Stimulated activated CD4-positive, alpha-beta T cell treated with anti-CD3 and anti-CD28 coated beads, Interleukin-15, amount 100 ng/mL, for 48 hours (primary cell): ENCODE measurements at places on chromosomes 1 and 21.
A peak's percentile ranks its signal among the peaks of the same experiment; 100 is the strongest.

- no peak for DNase-seq
Measured at GRCh38 chr1:172343240-172344160, 77.0 kb upstream of the C1orf105 start.

DNA sequence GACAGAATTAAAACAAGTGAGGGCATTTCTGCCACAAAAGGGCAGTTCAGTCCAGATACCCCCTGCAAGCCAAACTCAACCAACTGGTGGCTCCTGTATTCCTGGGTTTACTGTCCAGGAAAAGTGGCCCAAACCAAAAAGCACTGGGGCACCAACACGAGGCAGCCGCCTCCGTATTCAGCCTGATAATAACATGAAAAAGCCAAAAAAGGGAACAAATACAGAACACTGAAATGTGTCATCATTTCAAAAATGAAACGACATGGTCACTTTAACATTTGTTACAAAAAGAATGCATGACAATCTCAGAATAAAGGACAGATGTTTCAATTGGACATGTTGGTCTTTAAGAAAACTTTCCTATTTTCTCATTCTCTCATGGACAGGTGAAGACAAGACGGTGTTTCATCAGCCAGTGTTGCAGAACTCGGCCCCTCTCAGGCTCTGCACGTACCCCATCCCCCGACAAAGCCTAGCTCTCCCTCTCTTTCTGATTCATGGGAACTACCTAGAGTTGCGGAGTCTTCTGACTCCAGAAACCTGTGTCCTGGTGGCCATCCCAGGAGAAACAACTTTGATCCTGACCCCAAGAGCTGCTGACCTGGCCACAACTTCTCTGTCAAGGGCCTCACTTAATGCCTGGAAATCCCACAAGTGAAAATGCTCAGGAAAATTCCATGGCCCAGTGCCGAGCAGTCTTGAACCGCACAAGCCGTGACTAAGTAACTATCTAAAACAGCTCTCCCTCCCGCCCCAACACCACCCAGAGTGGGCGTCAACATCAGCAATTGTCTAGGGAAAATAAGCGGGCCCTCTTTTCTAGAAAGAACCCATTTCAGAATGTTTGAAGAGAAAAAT is 27.1 kb downstream of the ZBTB17 start:
- DNase-seq, result no peak

GRCh38 chr21:43771698-43772424 is 4.2 kb downstream of the CSTB start:
- DNase-seq, result no peak

DNA sequence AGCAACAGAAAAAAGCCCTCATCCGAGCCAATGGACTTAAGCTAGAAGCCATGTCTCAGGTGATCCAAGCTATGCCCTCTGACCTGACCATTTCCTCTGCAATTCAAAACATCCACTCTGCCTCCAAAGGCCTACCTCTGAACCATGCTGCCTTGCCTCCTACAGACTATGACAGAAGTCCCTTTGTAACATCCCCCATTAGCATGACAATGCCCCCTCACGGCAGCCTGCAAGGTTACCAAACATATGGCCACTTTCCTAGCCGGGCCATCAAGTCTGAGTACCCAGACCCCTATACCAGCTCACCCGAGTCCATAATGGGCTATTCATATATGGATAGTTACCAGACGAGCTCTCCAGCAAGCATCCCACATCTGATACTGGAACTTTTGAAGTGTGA is 20.7 kb downstream of the NR5A2 start:
- DNase-seq, result no peak

GRCh38 chr1:75172556-75172955 is 38.4 kb downstream of the LHX8 start:
- DNase-seq, result no peak

DNA sequence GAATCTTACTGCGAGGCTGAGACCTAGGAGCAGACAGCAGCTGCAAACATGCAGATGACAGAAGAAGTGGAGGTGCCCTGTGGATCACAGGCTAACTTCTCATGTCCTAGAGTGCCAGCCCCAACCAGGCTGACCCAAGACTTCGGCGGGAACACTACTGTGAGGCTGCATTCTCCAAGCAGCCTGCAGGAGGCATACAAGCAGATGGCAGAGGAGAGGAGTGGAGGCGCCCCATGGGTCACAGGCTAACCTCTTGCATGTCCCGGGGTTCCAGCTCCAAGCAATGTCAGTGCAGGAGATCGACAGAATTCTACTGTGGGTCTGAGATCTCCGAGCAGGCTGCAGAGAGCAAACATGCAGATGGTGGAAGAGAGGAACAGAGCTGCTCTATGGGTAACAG is 98.1 kb upstream of the ZNF678 start:
- no peak for DNase-seq

DNA sequence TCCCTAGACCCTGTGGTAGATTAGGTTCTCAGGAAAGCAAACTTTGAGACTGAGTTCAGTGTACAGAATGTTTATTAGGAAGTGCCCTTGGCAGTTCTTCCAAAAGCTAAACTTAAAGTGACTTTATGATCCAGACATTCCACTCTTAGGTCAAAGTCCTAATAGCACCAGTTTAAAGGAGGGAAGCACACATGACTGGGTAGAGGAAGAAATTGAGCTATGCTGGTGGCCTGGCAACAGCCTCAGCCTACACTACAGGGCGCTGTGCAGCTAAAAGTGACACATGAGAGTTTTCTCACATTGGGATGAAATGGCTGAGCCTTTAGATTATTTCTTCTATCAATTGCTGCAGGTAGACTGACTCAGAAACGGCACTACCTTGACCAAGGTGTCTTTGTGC is 280.4 kb downstream of the BRINP2 start:
- DNase-seq, result no peak

GRCh38 chr1:191752342-191752741 is 405.9 kb upstream of the RGS18 start:
- no peak for DNase-seq

GRCh38 chr21:16418226-16418625 is 688.4 kb downstream of the USP25 start:
- no peak for DNase-seq

DNA sequence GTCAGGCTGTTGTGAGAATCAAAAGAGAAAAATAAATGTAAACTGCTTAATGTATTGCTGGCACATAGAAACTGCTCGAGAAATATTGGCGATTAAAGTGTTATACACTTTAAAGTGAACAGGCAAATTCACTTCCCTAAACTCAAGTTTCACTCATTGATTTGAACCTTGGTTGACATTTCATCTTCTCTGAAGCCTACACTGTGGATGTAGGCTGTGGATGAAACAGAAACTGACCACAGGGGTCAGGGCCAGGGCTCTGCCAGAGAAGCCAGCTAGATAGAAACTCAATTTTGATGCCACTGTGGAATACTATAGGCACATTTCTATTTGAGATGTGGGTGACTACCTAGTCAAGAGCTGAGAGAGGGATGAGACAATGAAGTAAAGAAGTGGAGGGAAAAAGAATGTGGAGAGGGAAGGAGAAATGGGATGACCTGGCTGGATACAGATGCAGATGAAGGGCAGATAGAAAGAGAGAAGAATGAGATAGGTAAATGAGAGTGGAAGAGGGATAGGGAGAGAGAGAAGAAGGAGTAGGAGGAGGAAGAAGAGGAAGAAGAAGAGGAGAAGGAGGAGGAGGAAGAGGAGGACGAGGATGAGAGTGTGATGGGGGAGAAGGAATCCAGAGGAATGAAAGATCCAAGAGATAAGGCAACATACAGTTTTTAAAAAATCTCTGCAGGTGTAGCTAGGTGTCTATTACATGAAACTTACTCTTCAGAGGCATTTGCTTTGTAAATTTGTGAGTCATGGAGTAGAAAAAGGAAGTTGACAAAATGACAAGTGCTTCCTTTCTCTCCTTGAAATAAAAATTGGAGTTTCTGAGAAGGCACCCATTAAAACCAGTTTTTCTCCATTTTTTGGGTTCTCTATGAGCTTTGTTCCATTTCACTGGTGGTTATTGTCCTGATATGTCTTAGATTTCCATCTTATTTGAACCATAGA is 17.4 kb upstream of the CD1D start:
- no peak for DNase-seq

DNA sequence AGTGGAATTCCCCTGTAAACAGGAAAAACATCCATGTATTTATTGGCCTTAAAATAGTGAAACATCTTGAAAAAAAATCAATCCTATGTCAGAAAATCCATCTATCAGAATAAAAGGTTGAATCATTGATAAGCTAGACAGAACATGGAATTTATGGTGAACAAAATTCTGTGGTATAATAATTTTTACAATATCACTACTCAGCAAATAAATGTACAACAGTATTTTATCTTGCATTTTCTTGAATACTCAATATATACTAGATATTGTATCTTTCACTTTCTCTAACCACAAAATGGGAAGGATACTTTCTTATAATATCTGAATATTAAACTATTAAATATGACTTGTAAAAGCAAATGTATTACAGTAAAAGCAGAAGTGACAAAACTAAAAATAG is 5.7 kb upstream of the UBE4B start:
- DNase-seq, result no peak

GRCh38 chr1:31405578-31406245 is 7.3 kb upstream of the SERINC2 start:
- DNase-seq, result no peak

DNA sequence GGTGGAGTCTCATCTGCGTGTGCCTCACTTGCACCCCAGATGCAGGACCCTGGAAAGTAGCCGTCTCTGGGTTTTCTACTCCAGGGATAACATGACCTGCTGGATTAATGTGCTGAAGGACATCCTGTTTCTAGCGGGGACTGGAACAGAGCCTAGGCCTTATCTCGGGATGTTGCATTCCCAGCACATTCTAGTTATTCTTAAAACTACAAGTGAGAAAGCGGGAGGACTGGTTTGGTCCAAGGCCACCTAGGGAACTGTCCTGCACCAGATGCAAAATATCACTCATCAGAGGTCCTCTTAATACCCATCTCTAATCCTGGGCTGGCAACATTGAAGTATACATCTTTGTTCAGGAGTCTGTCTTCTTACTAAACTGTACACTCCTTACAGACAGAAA is 179.9 kb downstream of the ZC3H11B start:
- no peak for DNase-seq

DNA sequence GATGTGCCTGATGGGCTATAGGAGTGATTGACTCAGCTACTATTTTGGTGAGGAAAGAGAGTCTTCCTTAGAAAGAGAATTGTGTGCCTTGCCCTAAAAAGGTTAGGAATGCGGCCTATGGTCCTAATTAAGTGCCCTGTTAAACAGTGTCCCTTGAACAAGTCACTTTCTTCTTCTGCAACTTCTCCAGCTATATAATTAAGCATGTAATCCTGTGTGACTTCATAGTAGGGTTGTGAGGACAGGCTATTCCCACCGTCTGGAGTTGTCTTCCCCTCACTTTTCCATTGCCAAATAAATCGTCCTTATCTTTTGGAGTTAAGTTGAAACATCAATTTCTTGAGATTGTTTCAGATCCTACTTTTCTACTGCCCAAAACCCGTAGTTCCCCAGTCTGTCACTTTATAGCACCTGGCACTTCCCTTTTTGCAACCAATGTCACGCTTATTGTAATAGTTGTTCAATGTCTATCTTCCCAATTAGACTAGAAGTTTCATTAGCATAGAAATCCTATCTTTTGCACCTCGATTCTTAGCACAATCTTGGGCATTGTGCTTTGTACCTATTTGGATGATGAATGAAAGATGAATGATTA is 27.6 kb upstream of the SLC16A1 start:
- DNase-seq, result no peak

DNA sequence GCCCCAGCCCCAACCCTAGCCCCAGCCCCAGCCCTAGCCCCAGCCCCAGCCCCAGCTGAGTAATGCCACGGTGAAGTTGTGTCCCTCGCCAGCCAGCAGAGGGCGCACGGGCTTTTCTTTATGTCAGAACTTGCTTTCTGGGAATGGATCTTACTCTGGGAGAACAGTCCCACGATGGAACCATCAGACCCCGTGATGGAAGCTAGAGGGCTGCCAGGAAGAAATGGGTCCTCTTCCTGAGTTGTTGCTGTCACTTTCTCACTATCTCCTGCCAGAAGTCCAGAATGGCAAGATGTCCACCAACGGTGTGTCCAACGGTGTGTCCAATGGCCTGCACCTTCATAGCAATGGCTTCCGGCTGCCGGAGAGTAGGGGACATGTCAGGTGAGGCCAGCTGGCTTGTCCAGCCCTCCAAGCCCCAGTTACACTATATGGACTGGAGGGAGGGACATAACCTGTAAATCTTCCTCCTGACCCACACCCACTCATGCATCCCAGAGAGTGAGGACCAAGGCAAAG is 25.1 kb upstream of the TMEM222 start:
- DNase-seq, result peak; percentile 58

- DNase-seq, result no peak
Measured at GRCh38 chr21:23951251-23951650, 1656.0 kb downstream of the MRPL39 start.

DNA sequence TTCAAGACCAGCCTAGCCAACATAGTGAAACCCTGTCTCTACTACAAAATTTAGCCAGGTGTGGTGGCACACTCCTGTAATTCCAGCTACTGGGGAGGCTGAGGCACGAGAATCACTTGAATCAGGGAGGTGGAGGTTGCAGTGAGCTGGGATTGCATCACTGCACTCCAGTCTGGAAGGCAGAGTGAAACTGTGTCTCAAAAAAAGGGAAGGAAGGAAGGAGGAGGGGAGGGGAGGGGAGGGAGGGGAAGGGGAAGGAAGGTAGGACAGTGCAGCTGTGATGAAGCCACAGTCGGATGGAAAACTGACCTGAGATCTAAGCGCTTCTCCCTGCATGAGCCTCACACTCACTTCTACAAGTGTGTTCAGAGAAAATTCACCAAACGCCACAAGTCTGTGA is 22.0 kb upstream of the FHAD1 start:
- no peak for DNase-seq
